Stromal cell of bone marrow (primary cell): ENCODE measurements at places on chromosomes 3 and 15.
A peak's percentile ranks its signal among the peaks of the same experiment; 100 is the strongest.

GRCh38 chr15:101307897-101308603, 13.0 kb upstream of the SNRPA1 start:
- no peak for DNase-seq

DNA sequence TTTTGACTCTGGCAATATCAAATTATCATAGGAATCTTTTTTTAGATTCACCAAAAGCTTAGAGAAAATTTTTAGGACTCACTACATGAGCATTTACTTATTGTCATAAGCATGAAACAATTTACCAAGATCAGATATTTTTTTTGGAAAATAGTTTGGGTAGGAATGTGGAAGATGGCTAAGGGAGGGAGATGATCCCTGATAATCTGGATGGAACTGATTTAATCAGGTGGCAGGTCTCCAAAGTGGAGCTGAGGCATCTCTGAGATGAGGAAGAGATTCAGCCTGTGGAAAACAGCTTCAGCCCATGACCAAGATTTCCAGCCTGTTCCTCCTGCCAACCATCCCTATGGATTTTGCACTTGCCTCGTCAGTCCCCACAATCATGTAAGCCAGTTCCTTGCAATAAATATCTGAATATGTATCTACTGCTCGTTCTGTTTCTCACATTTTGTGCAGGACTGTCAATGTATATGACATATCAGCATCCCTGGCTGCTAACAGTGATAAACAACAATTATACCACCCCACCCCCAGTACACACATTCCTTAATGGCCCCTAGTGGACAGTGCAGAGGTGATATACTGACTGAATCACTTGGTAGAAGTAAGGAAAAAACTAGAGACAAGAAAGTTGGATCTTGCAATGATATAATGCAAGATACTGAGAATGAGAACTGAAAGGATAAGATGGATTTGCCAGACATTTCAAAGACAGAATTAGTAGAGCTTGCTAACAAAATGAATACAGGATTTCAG, 183.8 kb downstream of the NEK10 start:
- no peak for DNase-seq

GRCh38 chr3:188002626-188003138, 151.3 kb upstream of the LPP start:
- DNase-seq = no peak

DNA sequence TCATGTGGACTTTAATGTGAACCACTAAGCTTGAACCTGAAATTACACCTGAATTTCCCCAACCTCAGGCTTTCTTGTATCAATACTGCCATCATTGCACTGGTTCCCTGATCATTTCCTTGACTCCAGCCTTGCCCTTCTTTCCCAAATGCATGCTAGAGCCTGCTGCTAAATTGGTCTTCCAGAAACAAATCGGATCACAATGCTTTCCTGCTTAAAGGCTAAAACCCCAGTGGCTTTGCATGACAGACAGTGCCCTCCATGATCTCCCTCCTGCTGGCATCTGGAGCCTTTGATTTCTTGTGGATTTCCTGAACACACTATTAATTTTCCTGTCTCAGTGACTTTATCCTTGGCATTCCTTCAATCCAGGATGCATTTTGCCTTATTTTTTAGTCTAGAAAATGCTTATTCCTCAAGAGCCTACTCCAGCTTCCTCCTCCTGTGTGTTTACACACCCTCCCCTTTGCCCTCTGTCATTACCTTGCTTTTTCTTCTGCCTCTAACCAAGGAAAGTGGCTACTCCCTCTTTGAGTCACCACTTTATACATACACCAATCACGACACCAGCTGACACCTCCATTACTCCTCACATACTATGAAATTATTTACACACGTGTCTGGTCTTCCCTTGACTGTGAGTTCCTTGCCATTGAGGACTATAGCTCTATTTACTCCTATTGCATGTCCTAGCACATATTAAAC, 214.6 kb downstream of the KCNAB1 start:
- no peak for DNase-seq

DNA sequence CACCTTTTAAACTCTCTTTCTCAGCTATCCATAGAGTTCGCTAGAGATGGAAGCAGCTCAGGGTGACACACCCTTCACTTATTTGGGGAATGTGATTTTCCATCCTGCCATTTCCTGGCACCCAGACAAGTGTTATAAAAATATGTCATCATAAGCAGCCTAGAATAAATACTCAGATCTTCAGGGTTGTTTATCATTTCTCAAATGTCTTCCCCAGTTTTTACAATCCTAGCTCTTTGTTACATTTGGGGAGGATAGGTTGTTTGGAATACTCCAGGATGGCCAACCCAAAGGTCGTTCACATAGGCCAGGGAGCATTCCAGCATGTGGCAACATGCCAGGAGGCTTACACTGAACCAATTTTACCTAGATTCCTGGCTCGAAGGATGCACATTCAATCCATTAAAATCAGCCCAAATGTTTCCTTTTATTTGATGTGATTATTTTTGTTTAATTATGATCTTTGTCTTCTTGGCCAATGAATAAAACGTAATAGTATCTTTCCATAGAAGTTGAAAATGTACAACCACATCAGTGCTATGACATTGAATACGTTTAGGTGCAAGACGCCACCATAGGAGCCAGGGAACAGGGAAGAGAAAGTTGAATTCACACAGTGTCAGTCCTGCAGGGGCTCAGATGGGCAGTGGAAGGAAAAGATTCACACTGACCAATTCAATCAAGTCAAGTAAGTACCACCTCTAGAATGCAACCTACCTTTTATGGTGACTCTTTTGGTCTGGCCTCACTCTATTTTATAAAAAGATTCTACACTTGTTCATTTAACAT, 537.7 kb upstream of the MDFIC2 start:
- peak; percentile 87 for DNase-seq

DNA sequence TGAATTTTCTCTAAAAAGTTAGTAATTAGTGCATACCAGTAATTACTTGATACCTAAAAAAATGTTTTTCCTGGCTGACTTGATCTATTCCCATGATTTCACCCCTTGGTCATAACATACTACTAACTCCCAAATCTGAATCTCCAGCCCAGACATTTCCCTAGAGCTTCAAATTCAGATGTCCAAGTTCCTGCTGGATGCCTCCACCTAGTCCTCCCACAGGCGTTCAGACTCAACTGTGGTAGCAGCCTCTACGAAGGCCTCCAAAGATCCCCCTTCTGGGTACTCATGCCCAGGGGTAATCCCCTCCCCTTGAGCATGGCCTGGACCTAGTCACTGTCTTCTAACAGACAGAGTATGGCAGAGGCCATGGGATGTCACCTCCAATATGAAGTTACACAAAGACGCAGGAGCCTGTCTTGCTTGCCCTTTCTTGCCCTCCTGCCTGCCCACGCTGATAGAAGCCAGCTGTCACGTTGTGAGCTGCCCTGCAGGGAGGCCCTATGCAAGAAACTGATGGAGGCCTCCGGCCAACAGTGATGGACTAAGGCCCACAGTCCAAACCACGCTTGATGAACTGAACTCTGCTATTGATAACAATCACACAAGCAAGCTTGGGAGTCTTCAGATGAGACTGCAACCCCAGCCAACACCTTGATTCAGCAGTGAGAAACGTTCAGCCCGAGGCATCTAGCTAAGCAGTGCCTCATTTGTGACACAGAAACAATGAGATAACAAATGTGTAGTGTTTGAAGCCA, 8.6 kb upstream of the FBN1 start:
- DNase-seq = no peak

DNA sequence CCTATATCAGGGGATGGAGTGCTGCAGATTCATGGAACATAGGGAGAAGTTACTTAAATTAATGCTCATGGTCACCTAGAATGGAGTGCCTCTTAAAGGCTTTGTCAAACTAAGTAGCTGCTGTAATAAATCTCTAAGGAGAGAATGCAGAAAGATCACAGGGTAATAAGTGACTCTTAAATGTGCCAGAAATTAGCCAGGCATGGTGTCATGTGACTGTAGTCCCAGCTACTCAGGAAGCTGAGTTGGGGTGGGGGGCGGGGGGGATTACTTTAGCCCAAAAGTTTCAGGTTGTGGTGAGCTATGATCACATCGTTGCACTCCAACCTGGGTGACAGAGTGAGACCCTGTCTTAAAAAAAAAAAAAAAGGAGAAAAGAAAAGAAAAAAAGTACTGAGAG, 90.9 kb upstream of the ASB14 start:
- no peak for DNase-seq

GRCh38 chr15:69974321-69974720, 123.4 kb downstream of the TLE3 start:
- DNase-seq = no peak

DNA sequence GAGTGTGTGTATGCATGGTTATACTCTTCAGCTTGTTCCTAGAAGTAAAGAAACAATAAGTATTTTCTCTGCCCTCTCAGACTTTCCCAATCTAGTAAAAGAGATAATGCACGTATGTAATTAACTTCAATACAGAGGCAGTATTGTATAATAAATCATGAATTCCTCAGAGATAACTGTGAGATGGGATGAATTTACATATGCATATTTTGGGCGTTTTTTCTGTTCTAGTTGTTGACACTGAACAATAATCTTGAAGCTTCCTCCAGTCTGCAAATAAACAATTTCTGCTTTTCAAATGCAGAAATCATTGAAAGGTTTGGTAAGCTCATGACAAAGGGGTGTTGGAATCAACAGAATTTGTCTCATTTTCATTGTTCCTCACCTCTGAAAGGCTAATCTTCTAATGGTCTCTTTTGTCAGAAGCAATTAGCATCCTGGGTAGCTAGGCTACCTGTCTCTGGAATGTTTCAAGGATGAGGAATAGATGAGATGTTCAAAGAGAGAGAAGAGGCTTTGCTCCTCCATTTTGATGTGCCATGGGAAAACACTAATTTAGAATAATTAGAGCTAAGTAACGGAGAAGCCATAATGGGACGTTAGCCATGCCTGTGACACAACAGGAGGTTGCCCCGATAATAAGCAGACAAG, 43.3 kb upstream of the SIAH2 start:
- no peak for DNase-seq

DNA sequence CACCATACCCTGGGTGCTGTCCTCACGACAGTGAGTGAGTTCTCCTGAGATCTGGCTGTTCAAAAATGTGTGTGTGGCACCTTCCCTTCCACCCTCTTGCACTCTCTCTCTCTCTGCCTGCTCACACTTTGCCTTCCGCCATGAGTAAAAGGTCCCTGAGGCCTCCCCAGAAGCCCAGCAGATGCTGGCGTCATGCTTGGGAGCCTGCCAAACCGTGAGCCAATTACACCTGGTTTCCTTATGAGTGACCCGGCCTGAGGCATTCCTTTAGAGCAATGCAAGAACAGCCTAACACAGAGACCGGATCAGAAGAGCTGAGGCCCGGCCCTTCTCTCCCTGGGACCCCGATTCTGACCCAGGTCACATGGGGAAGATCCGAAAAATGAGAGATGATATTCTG, 15.4 kb downstream of the TMEM44 start:
- DNase-seq = no peak

DNA sequence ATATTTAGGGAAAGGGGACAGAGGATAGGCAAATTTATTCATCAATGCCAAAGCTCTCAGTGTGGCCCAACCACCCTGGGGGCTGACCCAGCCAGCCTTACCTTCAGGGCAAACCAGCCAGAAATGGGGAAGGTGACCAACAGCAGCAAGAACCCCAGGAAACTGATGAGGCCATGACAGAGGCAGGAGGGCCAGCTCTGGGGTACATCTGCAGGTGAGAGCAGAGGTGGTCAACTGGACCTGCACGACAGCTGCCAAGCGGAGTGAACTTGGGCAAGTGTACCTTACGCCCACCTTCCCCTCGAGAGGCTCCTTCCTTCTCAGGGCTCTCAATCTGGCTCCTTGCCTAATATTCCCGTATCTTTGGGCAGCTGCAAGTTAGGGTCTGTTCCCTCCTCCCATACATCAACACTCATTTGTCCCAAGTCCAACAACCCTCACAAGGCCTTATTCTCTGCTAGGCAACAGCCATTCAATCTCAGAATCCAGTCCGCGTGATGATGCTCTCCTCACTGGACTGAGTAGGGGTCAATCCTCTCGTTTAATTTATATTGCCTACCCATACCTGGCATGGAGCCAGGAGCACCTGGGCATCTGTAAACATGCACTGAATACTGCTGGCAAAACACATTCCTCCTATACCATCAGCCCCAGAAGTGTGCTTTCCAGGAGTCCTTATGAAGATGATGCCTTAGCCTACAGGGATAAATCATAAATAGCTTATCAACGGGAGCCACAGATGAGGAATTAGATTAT, 1.7 kb downstream of the STOML1 start:
- DNase-seq = no peak

GRCh38 chr3:23377928-23378672, 175.0 kb downstream of the UBE2E2 start:
- DNase-seq = no peak

DNA sequence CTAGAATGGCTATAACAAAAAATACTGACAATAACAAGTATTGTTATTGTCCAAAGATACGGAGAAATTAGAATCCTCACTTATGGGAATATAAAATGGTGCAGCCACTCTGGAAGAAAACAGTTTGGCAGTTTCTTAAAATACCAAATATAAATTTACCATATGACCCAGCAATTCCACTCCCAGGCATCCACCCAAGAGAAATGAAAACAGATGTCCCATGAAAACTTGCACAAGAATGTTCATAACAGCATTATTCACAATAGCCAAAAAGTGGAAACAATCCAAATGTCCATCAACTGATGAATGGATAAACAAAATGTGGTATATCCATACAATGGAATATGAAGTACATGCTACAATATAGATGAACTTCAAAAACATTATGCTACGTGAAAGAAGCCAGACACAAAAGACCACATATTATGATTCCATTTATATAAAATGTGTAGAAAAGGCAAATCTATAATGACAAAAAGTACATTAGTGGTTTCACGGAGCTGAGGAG, 9.4 kb downstream of the AAGAB start:
- DNase-seq = peak; percentile 70

- no peak for DNase-seq
Observed at GRCh38 chr3:51270559-51270958, 114.5 kb upstream of the MANF start.

GRCh38 chr15:38610748-38611147, 46.1 kb upstream of the RASGRP1 start:
- DNase-seq = no peak

- no peak for DNase-seq
Observed at GRCh38 chr15:56894601-56895000, 23.8 kb upstream of the TCF12 start.

GRCh38 chr3:31934018-31934417, 47.0 kb downstream of the OSBPL10 start:
- DNase-seq = no peak

GRCh38 chr3:132145833-132146232, 111.0 kb upstream of the CPNE4 start:
- DNase-seq = no peak

- no peak for DNase-seq
Observed at GRCh38 chr15:77531191-77532000, 101.3 kb downstream of the LINGO1 start.

- no peak for DNase-seq
Observed at GRCh38 chr3:52303811-52304210, 12.3 kb upstream of the DNAH1 start.

DNA sequence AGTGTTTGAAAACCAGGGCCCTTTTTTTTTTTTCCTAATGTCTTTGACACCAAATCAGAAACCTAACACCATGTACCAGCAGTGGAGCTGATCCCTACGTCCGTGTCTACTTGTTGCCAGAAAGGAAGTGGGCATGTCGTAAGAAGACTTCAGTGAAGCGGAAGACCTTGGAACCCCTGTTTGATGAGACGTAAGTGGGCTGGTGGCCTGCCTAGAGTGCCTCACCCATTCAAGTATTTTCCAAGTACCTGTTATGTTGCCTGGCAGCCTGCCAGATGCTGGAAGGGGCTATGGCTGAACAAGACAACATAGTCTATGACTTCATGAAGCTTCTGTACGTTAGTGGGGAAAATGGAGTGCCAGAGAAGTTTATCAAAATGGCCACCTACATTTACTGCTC, 39.7 kb downstream of the ESYT3 start:
- DNase-seq = no peak

- DNase-seq = no peak
Observed at GRCh38 chr3:190387578-190388213, at the start of gene CLDN16. Gene CLDN16 (plus strand): TSS chr3:190388163. CDS start chr3:190388330, 167 bp downstream.
